Esophagus muscularis mucosa (tissue), 4 donors: ENCODE measurements at places on chromosomes 12 and 14.

DNA sequence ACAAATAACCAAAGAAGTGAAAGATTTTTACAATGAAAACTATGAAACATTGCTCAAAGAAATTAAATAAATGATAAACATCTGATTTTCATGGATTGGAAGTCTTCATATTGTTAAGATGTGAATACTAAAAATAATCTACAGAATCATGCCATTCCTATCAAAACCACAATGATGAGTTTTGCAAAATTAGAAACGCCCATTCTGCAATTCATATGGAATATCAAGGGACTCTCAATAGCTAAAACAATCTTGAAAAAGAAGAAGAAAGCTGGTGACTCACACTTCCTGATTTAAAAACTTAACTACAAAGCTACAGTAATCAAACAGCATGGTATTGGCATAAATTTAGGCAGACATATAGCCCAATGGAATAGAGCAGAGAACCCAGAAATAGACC is 40.2 kb upstream of the CCT2 start:
- H3K27me3 ChIP-seq, result no peaks in the 10 kb centered on the region
- no peaks in the 10 kb centered on the region for H3K4me1 ChIP-seq
- H3K4me3 ChIP-seq, result no peak overlapping the region
- no peak for DNase-seq
- H3K36me3 ChIP-seq, result no peaks in the 10 kb centered on the region

GRCh38 chr14:99880651-99881420 is 87.6 kb downstream of the EML1 start:
- H3K4me1 ChIP-seq, result peaks cover 27% of the 10 kb centered on the region
- H3K4me3 ChIP-seq, result no peak overlapping the region
- no peaks in the 10 kb centered on the region for H3K27me3 ChIP-seq
- no peak for DNase-seq

DNA sequence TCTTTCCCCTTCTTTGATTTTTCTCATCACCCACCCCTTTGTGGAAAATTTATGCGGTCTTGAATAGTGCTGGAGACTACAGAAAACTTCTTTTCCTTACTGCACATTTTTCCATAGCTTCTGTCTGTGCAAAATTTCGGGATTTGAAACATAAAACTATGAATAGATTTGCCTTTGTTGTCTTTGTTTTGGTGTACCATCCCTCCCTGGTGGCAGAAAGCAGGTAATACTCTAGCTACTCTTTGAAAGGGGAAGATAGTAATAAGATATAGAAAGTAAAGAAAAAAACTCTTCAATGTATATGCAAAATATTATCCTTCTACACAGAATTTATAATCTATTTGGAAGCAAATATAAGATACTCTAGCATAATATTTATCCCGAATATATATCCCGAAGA is 79.1 kb upstream of the LMO3 start:
- no peaks in the 10 kb centered on the region for H3K4me1 ChIP-seq
- DNase-seq, result no peak
- H3K4me3 ChIP-seq, result no peak overlapping the region

GRCh38 chr12:31714406-31715271 is 14.2 kb downstream of the AMN1 start:
- H3K36me3 ChIP-seq, result peaks cover 7% of the 10 kb centered on the region
- DNase-seq, result no peak
- H3K4me3 ChIP-seq, result no peak overlapping the region
- H3K4me1 ChIP-seq, result no peaks in the 10 kb centered on the region

- peaks cover 67% of the 10 kb centered on the region for H3K36me3 ChIP-seq
- peaks cover 3% of the 10 kb centered on the region for H3K4me1 ChIP-seq
- DNase-seq, result no peak
- H3K27me3 ChIP-seq, result no peaks in the 10 kb centered on the region
- peak overlapping the region; percentile 70 for H3K27ac ChIP-seq
These were observed 8.1 kb downstream of the FAM181A start for GRCh38 chr14:93935213-93935612.

- no peak for DNase-seq
- H3K27ac ChIP-seq, result no peak overlapping the region
- H3K27me3 ChIP-seq, result no peaks in the 10 kb centered on the region
- no peak overlapping the region for H3K4me3 ChIP-seq
- no peaks in the 10 kb centered on the region for H3K36me3 ChIP-seq
- peaks cover 23% of the 10 kb centered on the region for H3K4me1 ChIP-seq
These were observed 38.1 kb upstream of the CAPRIN2 start for GRCh38 chr12:30792648-30793499.

- no peaks in the 10 kb centered on the region for H3K27me3 ChIP-seq
- H3K4me3 ChIP-seq, result no peak overlapping the region
- no peak overlapping the region for H3K27ac ChIP-seq
These were observed 22.2 kb downstream of the SGPP1 start for GRCh38 chr14:63705561-63706070.

GRCh38 chr14:96729889-96730288 is 67.3 kb upstream of the VRK1 start:
- no peaks in the 10 kb centered on the region for H3K4me1 ChIP-seq
- no peak overlapping the region for H3K4me3 ChIP-seq
- DNase-seq, result no peak
- H3K27me3 ChIP-seq, result no peaks in the 10 kb centered on the region
- no peak overlapping the region for H3K27ac ChIP-seq
- no peaks in the 10 kb centered on the region for H3K36me3 ChIP-seq

- H3K27me3 ChIP-seq, result no peaks in the 10 kb centered on the region
- H3K4me1 ChIP-seq, result no peaks in the 10 kb centered on the region
- DNase-seq, result no peak
These were observed 331.7 kb downstream of the SOX5 start for GRCh38 chr12:23617749-23618148.

GRCh38 chr14:100049220-100049619 is 16.0 kb upstream of the EVL start:
- H3K4me1 ChIP-seq, result peaks cover 15% of the 10 kb centered on the region
- H3K27ac ChIP-seq, result no peak overlapping the region
- no peaks in the 10 kb centered on the region for H3K36me3 ChIP-seq
- H3K4me3 ChIP-seq, result no peak overlapping the region
- DNase-seq, result no peak
- no peaks in the 10 kb centered on the region for H3K27me3 ChIP-seq

DNA sequence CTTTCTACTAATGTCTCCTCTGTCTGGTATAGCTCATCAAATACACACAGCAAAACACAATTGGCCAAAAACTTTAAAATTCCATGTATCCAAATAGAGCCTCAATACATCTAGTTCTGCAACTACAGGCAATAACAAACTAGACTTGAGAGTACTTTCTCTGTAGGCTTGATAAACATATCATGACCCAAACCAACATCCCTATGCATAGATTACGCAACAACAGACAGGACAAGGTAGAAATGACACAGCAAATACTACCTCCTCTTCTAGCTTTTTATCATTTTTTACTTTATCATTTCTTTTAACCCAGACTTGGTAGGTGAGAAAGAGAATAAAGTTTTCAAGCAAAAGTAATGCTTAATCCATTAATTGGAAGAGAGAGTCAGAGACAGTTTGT is 41.8 kb downstream of the EML5 start:
- no peaks in the 10 kb centered on the region for H3K27me3 ChIP-seq
- H3K36me3 ChIP-seq, result no peaks in the 10 kb centered on the region
- H3K4me1 ChIP-seq, result peaks cover 6% of the 10 kb centered on the region
- H3K27ac ChIP-seq, result no peak overlapping the region

GRCh38 chr14:54564868-54565784 is 1.8 kb upstream of the SAMD4A start:
- no peaks in the 10 kb centered on the region for H3K36me3 ChIP-seq
- H3K4me3 ChIP-seq, result peak overlapping the region; percentile 73
- H3K27ac ChIP-seq, result peak overlapping the region; percentile 99

GRCh38 chr14:61372842-61373555 is 51.6 kb downstream of the PRKCH start:
- H3K27ac ChIP-seq, result no peak overlapping the region
- H3K4me1 ChIP-seq, result peaks cover 4% of the 10 kb centered on the region
- H3K36me3 ChIP-seq, result no peaks in the 10 kb centered on the region

- no peaks in the 10 kb centered on the region for H3K36me3 ChIP-seq
- peak overlapping the region; percentile 83 for H3K27ac ChIP-seq
- H3K27me3 ChIP-seq, result peaks cover 18% of the 10 kb centered on the region
- DNase-seq, result no peak
- H3K4me1 ChIP-seq, result peaks cover 20% of the 10 kb centered on the region
- H3K4me3 ChIP-seq, result peak overlapping the region; percentile 62
These were observed 32.0 kb downstream of the TC2N start for GRCh38 chr14:91835197-91835919.

DNA sequence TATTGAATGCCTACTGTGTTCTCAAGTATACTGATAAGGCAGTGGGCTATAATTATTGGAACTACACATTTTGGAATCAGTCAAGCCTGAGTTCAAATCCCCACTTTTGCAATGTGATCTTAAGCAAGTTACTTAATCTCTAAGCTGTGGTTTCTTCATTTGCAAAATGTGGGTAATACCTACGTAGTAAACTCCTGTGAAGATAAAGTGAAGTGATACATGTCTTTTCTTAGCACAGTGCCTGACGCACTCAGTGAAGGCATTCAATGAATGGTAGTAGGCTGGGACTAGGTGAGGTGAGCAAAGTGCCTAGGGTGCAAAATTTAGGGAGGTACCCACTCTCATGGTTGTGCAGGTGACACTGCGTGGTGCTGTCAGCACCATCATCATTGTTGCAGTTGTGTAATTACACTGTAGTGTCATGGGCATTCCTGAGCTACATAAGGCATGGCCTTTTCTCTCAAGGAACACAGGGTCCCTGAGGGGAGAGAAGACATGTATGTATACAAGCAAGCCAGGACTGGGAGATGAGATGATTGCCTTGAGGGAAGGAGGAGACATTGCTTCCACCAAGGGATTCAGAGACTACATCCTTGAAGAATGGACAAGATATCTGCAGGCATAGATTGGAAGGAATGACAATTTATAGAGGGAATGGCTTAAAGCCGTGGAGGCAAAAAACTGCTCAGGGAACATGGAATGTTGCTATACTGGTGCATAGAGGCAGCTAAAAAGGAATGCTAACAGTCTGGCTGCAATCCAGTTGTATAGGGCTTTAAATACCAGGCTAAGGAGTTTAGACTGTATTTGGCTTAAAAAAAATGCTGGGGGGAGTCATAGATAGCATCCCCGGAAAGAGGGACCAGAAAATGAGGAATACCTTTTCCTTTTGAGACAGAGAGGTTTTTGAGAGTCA is 129.2 kb upstream of the ARHGAP5 start:
- no peak overlapping the region for H3K4me3 ChIP-seq
- peaks cover 14% of the 10 kb centered on the region for H3K4me1 ChIP-seq
- no peaks in the 10 kb centered on the region for H3K27me3 ChIP-seq
- no peaks in the 10 kb centered on the region for H3K36me3 ChIP-seq

DNA sequence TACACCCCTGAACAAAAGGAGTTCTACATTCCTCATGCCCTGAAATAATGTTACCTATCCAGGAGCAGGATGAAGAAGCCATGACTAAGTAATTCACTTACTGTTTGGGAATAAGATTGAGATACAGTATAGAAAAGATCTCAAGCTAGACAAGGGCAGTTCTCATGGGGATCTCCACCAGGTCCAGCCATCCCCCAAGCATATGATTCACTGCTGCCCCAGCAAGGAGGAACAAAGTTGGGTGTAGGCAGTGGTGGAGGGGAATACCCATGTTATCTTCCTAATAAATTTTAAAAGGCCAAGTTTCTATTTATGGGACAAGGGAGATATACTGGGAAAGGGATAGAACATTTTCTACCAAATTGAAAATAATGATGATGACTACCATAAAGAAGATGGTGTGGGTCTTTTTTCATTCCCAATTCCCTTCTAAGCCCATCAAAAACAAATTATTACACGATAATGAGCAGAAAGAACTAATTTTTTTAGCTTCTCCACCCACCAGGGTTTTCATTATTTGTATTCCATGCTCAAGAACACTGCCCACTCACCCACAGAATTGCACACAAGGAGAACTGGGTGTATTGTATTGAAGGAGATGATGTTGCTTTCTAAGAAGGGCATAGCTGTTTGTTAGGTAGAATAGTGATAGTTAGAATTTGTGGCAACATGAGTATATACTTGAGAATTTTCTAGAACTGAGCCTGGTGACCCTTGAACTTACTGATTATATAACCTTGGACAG is 204.6 kb downstream of the BTG1 start:
- H3K36me3 ChIP-seq, result no peaks in the 10 kb centered on the region
- H3K4me3 ChIP-seq, result no peak overlapping the region
- H3K27ac ChIP-seq, result no peak overlapping the region
- no peaks in the 10 kb centered on the region for H3K4me1 ChIP-seq

DNA sequence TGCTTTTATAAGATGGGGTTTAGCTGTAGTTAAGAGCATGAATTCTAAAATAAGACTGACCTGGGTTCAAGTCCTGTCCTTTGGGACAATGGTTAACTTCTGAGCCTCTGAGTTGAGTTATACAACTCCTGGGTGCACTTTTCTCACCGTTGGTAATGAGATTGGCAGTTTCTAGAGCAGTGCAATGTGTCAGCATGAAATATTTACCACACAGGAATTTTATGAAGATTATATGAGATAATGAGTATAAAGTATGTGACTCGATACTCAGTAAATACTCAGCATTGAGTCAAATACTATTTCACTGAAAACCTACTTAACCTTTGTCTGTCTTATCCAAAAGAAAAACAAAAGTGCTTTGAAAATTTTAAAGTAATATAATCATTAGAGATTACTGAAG is 214.2 kb downstream of the CPNE8 start:
- no peak for DNase-seq
- H3K4me3 ChIP-seq, result no peak overlapping the region
- H3K27ac ChIP-seq, result no peak overlapping the region
- no peaks in the 10 kb centered on the region for H3K4me1 ChIP-seq

GRCh38 chr12:39230086-39230485 is 212.8 kb downstream of the KIF21A start:
- no peak overlapping the region for H3K4me3 ChIP-seq
- H3K27me3 ChIP-seq, result no peaks in the 10 kb centered on the region
- no peaks in the 10 kb centered on the region for H3K4me1 ChIP-seq
- no peak overlapping the region for H3K27ac ChIP-seq
- H3K36me3 ChIP-seq, result no peaks in the 10 kb centered on the region
- no peak for DNase-seq

DNA sequence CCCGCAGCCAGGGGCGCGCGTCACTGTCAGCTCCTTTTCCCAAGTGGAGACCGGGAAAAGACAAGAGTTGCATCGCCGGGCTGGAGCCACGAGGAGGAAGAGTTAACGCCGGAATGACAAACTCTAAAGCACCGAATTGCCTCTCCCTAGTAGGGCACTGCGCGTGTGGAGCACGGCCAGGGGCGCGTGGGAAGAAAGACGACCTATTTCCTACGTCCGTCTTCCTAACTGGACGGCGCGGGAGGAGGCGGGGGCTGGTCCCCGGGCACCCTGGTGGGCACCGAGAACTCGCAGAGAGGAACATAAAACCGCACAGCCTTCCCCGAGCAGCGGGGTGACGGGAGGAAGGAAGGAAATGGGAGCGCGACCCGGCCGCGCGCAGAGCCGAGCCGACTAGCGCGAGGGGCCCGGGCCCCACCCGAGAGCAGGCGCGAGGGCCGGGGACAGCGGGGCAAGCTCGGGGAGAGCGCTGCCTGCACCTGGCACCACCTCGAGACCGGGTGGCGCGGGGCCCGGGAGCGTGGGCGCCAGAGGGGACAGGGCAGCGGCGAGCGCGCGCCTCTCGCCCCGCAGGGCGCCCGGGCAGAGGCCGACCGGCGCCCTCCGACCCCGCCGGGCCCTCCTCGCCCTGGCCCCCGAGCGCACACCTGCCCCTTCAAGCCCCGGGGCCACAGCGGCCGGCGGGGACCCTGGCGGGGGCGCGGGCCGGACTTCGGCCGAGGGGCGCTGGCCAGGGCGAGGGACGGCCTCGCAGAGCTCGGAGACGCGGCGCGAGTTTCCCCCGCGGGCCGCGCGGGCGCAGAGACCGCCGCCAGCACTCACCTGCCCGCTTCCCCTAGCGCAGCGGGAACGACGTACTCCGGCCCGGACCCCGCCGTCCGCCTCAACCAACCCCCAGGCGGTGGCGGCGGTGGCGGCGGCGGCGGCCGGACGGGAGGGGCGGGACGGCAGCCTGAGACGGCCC is at the start of gene SETD3:
Gene SETD3, minus strand, starts transcription at position 954 of the 964 bp plus-strand sequence. CDS start 15,054 bp downstream, outside the sequence.
- peak; percentile 92 for DNase-seq
- no peaks in the 10 kb centered on the region for H3K27me3 ChIP-seq
- peak within 1 kb of the TSS; percentile 91 for H3K4me3 ChIP-seq
- no peaks in the 10 kb centered on the region for H3K36me3 ChIP-seq
- H3K27ac ChIP-seq, result peak within 1 kb of the TSS; percentile 93
